ENCODE measurements at places on chromosomes 3 and 15. TPM values are rescaled to one million over a fixed set of nuclear protein-coding genes. Genes with fewer than 3 reads are reported as not detected.

The IL5RA gene
- not detected for total RNA-seq

The EPHB3 gene
- 1.2 TPM for total RNA-seq

The VPS13C gene
- 33.6 TPM for total RNA-seq

The TMIE gene
- 8.5 TPM for total RNA-seq

The STRA6 gene
- total RNA-seq, result not detected

The ZNF385D gene
- total RNA-seq, result 32.0 TPM

The SCN11A gene
- not detected for total RNA-seq

The PLCB2 gene
- total RNA-seq, result 6.9 TPM

DNA sequence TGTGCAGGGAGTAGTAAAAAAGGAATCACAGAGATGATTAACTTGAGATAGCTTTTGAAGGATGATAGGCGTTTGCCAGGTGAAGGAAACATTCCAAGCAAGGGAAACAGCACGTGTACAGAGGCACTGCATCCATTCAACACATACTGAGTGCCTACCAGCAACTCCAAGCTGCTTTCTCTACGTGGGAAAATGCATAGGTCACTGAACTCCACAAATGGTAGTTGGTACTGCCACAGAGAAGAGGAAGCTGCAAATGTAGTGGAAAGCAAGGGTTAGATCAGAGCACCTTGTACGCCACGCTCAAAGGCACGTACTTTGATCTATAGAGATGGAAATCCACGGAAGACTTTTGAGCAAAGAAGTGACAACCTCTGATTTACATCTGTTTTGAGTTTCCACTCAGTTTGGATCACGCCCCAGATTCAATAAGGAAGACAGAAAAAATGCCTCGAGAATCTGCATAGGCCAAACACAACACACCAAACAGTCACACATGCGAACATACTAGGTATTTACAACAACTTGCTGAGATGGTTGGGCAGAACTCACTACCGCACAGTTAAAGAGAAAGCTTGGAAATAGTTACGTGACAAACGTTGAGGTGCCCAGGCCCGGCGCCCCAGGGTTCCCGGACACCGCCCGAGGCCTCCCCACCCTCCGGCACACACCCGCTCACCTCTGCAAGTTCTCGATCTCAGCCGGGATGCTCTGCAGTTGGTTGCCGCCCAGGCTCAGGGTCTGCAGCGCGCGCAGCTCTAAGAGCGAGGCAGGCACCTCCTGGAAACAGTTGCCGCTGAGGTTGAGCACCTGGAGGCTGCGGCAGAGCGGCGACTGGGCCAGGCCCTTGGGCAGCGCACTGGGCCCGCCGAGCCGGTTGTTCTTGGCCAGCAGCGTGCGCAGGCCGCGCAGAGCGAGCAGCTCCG, 826 bp downstream of the LRRC58 start:
- H3K4me1 ChIP-seq, result no peaks in the 10 kb centered on the region
- H3K4me3 ChIP-seq, result peak overlapping the region; percentile 89
- H3K36me3 ChIP-seq, result no peaks in the 10 kb centered on the region
- no peak for DNase-seq

- no peak overlapping the region for H3K4me3 ChIP-seq
- no peaks in the 10 kb centered on the region for H3K4me1 ChIP-seq
- DNase-seq, result no peak
- H3K36me3 ChIP-seq, result peaks cover 95% of the 10 kb centered on the region
- no peak overlapping the region for H3K27ac ChIP-seq
Measured at GRCh38 chr15:92979011-92979701, 79.0 kb downstream of the CHD2 start.

- peak overlapping the region; percentile 84 for H3K27ac ChIP-seq
- no peak for DNase-seq
- no peak overlapping the region for H3K4me3 ChIP-seq
- H3K36me3 ChIP-seq, result no peaks in the 10 kb centered on the region
- H3K4me1 ChIP-seq, result peaks cover 20% of the 10 kb centered on the region
Measured at GRCh38 chr3:10185804-10186762, 21.4 kb downstream of the IRAK2 start.

DNA sequence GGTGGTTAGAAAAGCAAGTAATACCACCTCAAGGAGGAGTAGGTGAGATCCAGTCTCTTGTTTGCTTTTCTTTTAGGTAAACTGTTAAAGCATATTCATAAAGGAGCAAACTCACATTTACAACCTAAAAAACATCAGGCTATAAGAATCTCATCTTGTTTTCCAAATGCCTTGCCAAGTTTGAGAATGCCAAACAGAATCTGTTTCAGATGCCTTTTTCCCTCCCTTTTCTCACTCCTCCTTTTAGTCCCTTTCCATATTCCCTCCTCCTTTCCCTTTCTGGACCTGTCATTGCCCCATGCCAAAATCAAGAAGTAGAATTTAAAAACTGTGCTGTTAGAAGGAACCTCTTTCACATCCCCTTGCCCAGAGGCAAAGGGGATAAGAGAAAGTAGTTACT, 140.3 kb downstream of the ARPP21 start:
- no peak overlapping the region for H3K27ac ChIP-seq
- H3K4me1 ChIP-seq, result no peaks in the 10 kb centered on the region
- no peak overlapping the region for H3K4me3 ChIP-seq
- no peaks in the 10 kb centered on the region for H3K27me3 ChIP-seq

DNA sequence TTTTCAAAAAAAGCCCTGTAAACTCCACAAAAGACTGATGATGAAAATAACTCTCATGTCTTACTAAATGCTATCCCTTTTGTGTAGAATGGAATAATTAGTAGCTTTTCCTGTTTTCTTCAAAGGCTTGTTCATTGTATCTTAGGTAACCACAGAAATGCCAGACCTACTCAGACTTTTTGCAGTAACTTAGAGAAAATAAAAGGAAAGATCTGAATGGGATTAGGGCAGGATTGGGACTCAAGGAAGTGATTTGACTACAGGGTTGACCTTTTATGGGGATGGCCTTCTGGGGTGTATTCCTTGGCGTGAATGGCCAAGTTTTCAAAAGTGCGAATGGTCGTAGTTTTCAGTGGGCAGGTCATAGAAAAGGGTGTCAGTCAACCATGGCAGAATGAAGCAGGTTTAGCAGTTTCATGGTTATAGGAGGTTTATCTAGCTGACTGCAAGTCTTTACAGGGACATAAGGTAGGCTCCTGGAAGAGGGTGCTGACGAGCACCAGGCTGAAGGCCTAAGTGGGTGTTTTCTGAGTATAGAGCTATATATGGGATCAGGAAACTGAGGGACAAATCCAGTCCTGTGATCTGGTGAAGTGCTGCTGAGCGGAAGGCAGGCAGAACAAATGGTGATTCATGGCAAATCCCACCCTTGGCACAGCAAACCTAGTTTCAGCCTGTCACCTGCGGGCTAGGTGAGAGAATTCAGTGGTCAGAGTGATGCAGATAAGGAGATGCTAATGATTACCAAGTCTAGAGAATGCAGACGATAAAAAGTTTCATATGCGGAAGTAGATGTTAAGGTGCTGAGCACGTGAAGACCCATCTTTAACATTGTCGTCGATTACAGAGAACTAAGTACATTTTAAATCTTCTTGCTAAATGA, 46.4 kb downstream of the IL1RAP start:
- H3K27ac ChIP-seq, result no peak overlapping the region
- no peaks in the 10 kb centered on the region for H3K27me3 ChIP-seq
- DNase-seq, result no peak
- no peaks in the 10 kb centered on the region for H3K36me3 ChIP-seq
- no peak overlapping the region for H3K4me3 ChIP-seq

DNA sequence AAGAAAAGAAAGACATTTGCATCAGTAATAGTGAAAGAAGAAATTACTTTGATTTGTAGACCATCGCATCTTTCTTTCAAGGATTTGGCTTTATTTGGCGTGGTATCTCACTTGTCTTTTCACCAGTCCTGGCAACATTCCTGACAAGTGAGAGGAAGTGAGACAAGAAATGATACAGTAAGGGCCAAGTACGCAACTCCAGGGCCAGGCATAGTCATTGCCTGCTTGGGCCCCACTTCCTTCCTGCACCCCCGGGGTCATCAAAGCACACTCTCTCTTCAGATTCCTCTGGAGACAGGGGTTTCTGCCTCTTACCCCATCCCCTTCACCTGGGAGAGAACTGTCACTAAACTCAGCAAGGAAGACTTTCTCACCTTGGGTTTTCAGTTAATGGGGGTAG, 55.1 kb downstream of the CD47 start:
- H3K4me3 ChIP-seq, result no peak overlapping the region
- no peaks in the 10 kb centered on the region for H3K36me3 ChIP-seq
- no peak for DNase-seq
- no peak overlapping the region for H3K27ac ChIP-seq
- no peaks in the 10 kb centered on the region for H3K27me3 ChIP-seq

GRCh38 chr15:57887825-57888224, 177.7 kb downstream of the ALDH1A2 start:
- H3K36me3 ChIP-seq, result no peaks in the 10 kb centered on the region
- no peak overlapping the region for H3K4me3 ChIP-seq
- H3K27me3 ChIP-seq, result no peaks in the 10 kb centered on the region
- no peak for DNase-seq
- H3K27ac ChIP-seq, result no peak overlapping the region

DNA sequence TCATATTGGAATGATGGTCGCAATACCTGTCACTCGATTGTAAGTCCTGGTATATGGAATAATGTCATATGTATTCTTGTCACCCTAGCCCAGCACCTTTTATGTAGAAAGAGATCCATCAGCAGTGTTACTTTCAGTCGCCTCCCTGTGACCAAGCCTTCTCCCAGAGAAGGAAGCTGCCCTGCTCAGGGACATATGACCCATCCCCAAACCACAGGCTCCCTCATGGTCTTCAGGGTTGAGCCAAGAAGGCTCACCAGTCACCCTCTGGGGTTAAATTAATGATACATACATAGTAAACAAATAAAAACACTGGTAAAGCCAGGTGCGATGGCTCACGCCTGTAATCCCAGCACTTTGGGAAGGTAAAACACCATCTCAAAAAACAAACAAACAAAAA, 4.6 kb upstream of the MFGE8 start:
- H3K4me1 ChIP-seq, result peaks cover 22% of the 10 kb centered on the region
- peak overlapping the region; percentile 73 for H3K27ac ChIP-seq
- no peaks in the 10 kb centered on the region for H3K36me3 ChIP-seq
- no peaks in the 10 kb centered on the region for H3K27me3 ChIP-seq

- peak overlapping the region; percentile 55 for H3K27ac ChIP-seq
- no peaks in the 10 kb centered on the region for H3K36me3 ChIP-seq
- no peak overlapping the region for H3K4me3 ChIP-seq
Measured at GRCh38 chr3:71074423-71074822, 509.1 kb downstream of the FOXP1 start.

GRCh38 chr3:80553211-80553610, 785.4 kb upstream of the ROBO1 start:
- no peaks in the 10 kb centered on the region for H3K4me1 ChIP-seq
- H3K4me3 ChIP-seq, result no peak overlapping the region

DNA sequence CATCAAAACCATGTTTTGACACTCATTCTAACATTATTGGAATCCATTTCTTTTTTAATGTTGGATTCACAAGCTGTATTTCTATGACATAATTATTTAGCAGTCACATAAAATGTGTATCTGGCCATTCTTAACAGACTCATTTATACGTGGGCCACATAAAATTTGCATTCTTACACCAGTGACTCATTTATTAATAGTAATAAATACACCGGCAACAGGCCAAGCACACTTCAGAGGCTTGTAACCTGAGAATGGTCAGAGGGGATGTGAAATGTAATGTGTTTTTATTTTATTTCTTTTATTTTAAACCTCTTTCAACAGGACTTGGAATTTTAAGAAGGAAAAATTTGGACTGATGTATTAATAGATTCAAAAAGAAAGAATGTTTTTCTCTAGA, 384.9 kb upstream of the RARB start:
- no peak overlapping the region for H3K4me3 ChIP-seq
- no peak for DNase-seq
- no peaks in the 10 kb centered on the region for H3K27me3 ChIP-seq

GRCh38 chr3:170062769-170063168, 25.0 kb downstream of the GPR160 start:
- no peaks in the 10 kb centered on the region for H3K27me3 ChIP-seq
- no peaks in the 10 kb centered on the region for H3K4me1 ChIP-seq
- DNase-seq, result no peak
- no peak overlapping the region for H3K4me3 ChIP-seq
- H3K27ac ChIP-seq, result no peak overlapping the region

DNA sequence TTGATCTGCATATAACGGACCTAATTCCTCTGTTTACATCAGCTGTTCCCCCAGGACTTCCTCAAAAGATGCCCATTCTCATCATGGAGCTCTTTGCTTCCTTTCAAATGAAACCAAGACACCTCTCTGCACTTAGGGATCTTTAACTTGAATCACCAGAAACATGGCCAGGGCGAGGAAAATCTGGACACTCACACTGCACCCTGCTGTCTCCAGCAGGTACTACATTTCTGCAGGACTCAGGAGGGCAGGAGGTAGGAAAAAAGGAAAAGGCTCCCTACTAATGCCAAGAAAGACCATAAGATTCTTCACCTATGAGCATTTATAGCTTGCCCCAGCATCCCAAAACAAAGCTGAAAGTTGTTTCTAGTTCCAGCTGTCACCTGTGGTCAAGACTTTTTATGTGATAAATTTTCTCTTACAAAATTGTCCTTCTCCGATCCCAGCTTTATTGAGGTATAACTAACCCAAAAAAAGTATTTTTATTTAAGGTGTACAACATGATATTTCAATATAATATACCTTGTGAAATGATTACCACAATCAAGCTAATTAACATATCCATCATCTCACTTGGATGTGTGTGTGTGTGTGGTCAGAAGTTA, 87.3 kb upstream of the C15orf61 start:
- no peaks in the 10 kb centered on the region for H3K27me3 ChIP-seq
- no peaks in the 10 kb centered on the region for H3K4me1 ChIP-seq
- DNase-seq, result no peak
- no peak overlapping the region for H3K4me3 ChIP-seq

DNA sequence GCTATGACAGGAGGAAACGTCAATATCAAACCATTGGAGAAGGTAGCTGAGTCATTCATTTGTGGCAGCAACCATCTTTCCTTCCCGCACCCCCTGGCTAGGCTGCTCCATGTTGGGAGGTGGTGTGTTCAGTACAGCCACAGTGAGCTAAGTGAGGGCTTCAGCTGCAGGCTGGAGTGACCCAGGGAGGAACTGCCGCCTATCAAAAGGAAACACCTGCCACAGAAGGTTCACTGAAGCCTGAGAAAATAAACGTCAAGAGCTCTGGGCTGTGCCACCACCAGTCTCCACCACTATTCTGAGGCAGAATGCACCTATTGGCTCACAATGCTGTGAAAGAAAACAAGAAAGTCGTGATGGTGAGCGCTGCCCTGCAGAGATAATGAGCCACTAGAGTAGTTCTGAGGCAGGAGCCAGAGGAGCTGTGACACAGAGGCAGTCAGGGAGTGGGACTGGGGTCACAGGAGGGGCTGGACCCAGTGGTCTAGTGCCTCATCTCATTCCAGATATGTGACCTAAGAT, 34.8 kb upstream of the CD47 start:
- H3K4me3 ChIP-seq, result no peak overlapping the region
- H3K36me3 ChIP-seq, result no peaks in the 10 kb centered on the region
- H3K27ac ChIP-seq, result no peak overlapping the region
- no peaks in the 10 kb centered on the region for H3K4me1 ChIP-seq
- no peaks in the 10 kb centered on the region for H3K27me3 ChIP-seq

GRCh38 chr15:43794269-43795037, 2.3 kb downstream of the SERF2 start:
- no peak for DNase-seq
- H3K36me3 ChIP-seq, result peaks cover 26% of the 10 kb centered on the region
- H3K4me1 ChIP-seq, result peaks cover 31% of the 10 kb centered on the region
- H3K4me3 ChIP-seq, result peak overlapping the region; percentile 99
- no peaks in the 10 kb centered on the region for H3K27me3 ChIP-seq

All from ascending aorta (tissue), 2 donors.